ENCODE measurements at places on chromosomes 6 and 20. TPM values are rescaled to one million over a fixed set of nuclear protein-coding genes. Genes with fewer than 3 reads are reported as not detected.

GRCh38 chr6:91291071-91291470, 704.2 kb upstream of the MAP3K7 start:
- H3K27me3 ChIP-seq, result no peaks in the 10 kb centered on the region
- H3K4me1 ChIP-seq, result peaks cover 3% of the 10 kb centered on the region
- H3K4me3 ChIP-seq, result no peak overlapping the region
- no peak for DNase-seq

HLA-DPA1 gene
- total RNA-seq, result 1.9 TPM

DNA sequence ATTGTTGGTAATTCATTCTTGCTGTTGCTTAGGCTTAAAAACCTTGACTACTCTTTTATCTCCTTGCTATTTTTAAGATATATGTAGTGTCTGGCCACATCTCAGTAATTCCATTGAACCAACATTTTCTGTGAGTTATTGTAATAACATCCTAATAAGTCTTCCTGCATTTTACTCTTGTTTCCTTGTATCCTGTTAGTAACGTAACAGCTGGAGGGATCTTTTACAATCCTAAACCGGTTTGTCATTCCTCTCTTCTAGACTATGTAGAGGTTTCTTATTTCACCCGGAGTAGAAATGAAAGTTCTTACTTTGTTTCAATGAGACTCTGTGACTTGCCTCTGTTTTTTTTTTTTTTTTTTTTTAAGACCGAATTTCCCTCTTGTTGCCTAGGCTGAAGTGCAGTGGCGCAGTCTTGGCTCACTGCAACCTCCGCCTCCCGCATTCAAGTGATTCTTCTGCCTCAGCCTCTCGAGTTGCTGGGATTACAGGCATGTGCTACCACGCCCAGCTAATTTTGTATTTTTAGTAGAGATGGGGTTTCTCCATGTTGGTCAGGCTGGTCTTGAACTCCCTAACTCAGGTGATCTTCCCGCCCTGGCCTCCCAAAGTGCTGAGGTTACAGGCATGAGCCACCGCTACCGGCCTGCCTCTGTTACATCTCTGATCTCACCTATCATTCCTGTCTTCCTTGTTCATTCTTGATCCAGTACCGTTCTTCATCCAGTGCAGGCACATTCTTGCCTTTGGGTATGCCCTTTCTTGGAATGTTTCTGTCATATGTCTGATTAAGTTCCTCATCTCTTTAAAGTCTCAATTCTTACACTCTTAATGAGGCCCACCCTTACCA, 44.7 kb downstream of the NCOA3 start:
- H3K27me3 ChIP-seq, result no peaks in the 10 kb centered on the region
- H3K4me3 ChIP-seq, result no peak overlapping the region
- peaks cover 3% of the 10 kb centered on the region for H3K36me3 ChIP-seq
- no peak for DNase-seq

GNAS gene
- total RNA-seq, result 1,344 TPM

DNA sequence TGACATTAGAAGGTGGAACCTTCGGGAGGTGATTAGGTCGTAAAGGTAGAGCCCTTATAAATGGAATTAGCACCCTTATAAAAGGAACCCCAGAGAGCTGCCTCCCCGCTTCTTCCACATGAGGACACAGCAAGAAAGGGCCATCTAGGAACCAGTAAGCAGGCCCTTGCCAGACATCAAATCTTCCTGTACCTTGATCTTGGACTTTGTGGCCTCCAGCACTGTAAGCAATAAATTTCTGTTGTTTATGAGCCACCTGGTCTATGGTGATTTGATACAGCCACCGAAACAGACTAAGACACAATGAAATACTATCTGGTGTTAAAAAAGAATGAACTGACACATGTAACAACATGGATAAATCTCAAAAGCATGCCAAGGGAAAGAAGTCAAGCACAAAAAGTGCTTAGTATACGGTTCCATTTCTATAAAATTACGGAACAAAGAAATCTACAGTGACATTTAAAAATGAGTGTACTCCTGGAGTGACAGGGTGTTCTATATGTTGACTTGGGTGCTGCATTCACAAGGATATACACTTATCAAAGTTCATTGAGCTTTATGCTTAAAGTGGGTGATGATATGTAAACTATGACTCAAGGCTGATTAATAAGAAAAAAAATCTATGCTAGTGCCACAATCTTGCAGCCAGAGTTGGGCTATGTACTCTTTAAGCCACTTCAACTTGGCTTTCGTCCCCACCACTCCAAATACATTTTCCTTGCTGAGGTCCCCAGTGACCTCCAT, 18.4 kb downstream of the SERPINB1 start:
- H3K4me3 ChIP-seq, result no peak overlapping the region
- no peak for DNase-seq
- no peaks in the 10 kb centered on the region for H3K27me3 ChIP-seq
- H3K27ac ChIP-seq, result no peak overlapping the region
- H3K36me3 ChIP-seq, result no peaks in the 10 kb centered on the region

DNA sequence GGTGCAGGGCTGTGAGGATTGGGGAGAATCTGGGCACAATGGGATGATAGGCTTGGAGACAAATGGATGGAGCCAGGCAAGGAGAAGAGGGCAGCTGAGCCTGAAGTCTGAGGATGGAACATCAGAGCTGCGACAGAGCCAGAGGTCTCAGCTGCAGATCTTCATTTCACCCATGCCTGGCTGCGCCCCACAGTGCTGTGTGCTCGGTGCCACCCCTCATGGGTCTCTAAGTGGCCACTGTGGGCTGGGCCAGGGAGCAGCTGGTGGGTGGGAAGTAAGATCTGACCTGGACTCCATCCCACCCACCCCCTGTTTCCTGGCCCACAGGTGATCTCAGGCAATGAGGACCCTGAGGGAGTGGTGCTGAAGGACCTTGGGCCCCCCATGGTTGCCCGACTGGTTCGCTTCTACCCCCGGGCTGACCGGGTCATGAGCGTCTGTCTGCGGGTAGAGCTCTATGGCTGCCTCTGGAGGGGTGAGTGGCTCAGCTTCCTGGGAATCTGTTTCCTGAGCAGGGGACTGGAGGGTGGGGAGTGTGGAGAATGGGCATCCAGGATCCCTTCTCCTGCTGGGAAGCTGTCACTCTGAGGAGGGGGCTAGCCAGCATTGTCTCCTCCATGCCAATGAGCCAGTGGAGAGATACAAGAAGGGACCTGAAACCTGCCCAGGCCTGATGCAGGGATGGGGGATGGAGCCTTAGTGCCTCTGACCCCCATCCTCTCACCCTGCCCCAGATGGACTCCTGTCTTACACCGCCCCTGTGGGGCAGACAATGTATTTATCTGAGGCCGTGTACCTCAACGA, 6.5 kb downstream of the DDR1 start:
- H3K27me3 ChIP-seq, result no peaks in the 10 kb centered on the region
- peak overlapping the region; percentile 4 for H3K27ac ChIP-seq
- H3K4me3 ChIP-seq, result no peak overlapping the region
- peaks cover 6% of the 10 kb centered on the region for H3K4me1 ChIP-seq
- DNase-seq, result no peak

GRCh38 chr6:137313928-137314855, 95.0 kb upstream of the IFNGR1 start:
- H3K27ac ChIP-seq, result no peak overlapping the region
- H3K36me3 ChIP-seq, result no peaks in the 10 kb centered on the region
- DNase-seq, result peak; percentile 89
- no peaks in the 10 kb centered on the region for H3K4me1 ChIP-seq

OOEP gene
- total RNA-seq, result not detected

FAM210B gene
- total RNA-seq, result 22.6 TPM

- no peaks in the 10 kb centered on the region for H3K36me3 ChIP-seq
- peaks cover 100% of the 10 kb centered on the region for H3K27me3 ChIP-seq
- H3K27ac ChIP-seq, result no peak overlapping the region
- H3K4me1 ChIP-seq, result peaks cover 3% of the 10 kb centered on the region
- no peak overlapping the region for H3K4me3 ChIP-seq
Observed at GRCh38 chr20:63005862-63006539, 763 bp downstream of the BHLHE23 start.

GRCh38 chr20:428658-429200, 20.6 kb downstream of the RBCK1 start:
- peak; percentile 69 for DNase-seq
- H3K27ac ChIP-seq, result no peak overlapping the region
- no peaks in the 10 kb centered on the region for H3K4me1 ChIP-seq

NMBR gene
- total RNA-seq, result 0.23 TPM

HLA-C gene
- total RNA-seq, result 442 TPM

TRAPPC3L gene
- total RNA-seq, result not detected

DNA sequence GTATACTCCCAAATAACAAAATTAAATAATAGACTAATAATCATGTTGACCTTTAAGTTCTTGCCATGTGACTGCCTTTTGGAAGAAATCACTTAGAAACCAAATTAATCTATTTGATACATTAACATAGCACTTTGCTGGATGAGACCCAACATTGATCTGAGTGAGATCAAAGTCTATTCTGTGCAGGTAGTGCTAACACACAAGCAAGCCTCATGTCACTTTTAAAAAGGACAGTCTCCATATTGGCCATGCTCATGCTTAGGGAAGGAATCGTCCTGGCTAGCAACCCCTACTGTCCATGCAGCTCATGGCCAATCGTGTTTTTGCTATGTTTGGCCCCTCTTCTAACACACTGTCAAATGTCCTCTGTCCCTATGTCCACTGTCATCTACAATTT, 35.8 kb upstream of the RNF217 start:
- H3K4me1 ChIP-seq, result no peaks in the 10 kb centered on the region
- H3K27me3 ChIP-seq, result no peaks in the 10 kb centered on the region
- no peak for DNase-seq

NKX2-2 gene
- 1.4 TPM for total RNA-seq

DNA sequence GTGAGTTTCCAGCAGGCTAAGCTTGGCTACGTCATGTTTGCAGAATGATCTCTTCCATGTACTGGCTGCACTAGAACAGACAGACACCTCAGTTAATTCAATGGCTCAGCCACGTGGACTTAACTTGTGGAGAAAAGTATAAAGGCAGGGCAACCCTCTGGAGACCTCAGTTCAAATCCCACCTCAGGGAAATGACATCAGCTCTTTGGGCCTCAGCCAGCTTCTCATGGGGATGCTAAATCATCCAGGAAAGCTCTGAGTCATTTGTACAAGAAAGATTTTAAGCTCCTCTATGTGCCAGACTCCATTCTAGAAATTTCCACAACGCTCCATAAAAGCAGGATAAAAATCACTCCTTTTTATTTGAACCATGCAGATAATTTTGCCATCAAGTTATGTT, 128.5 kb upstream of the SALL4 start:
- no peak overlapping the region for H3K27ac ChIP-seq
- H3K36me3 ChIP-seq, result no peaks in the 10 kb centered on the region
- DNase-seq, result no peak
- H3K27me3 ChIP-seq, result no peaks in the 10 kb centered on the region

DNA sequence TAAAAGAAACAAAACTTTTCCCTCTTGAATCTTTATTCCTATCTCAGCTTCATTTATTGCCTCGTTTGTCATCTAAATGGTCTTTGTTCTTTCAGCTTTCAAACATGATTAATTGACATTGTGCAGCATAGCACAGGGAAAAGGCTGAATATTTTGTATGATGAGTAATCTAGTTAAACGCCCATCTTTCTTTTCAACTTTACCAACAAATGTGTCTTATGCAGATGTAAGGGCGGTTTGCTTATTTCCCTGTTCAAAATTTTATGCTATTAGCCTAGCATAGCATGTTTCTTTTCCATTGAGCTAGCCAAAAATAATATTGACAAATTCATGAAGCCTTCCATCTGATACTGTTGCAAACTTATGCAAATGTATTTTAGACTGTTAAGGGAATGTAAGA, 176.4 kb upstream of the AKAP12 start:
- H3K4me1 ChIP-seq, result no peaks in the 10 kb centered on the region
- DNase-seq, result no peak
- H3K36me3 ChIP-seq, result peaks cover 26% of the 10 kb centered on the region
- H3K27ac ChIP-seq, result no peak overlapping the region

GRCh38 chr6:158686791-158687381, 37.0 kb downstream of the SYTL3 start:
- no peak overlapping the region for H3K4me3 ChIP-seq
- DNase-seq, result no peak
- peaks cover 26% of the 10 kb centered on the region for H3K27me3 ChIP-seq
- H3K4me1 ChIP-seq, result peaks cover 6% of the 10 kb centered on the region
- no peak overlapping the region for H3K27ac ChIP-seq
- H3K36me3 ChIP-seq, result no peaks in the 10 kb centered on the region

DNA sequence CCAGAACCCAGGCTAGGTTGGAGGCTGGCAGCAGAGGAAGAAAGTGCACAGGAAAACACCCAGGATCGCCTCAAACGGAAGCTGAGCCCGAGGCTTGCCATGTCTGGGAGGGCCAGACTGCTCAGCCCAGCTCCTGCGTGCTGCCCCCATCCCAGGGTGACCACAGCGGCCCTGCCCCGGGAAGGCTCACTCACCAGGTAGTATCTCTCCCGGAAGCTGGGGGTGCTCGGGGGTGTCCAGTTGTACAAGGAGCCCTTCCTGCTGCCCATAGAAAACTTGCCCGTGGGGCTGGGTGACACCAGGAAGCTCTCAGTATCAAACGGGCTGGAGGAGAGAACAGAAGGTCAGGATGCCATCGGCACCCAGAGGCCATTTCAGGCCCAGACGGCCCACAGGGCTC, 86.9 kb downstream of the RIPOR3 start:
- H3K4me1 ChIP-seq, result no peaks in the 10 kb centered on the region
- H3K4me3 ChIP-seq, result no peak overlapping the region
- no peak overlapping the region for H3K27ac ChIP-seq
- no peaks in the 10 kb centered on the region for H3K27me3 ChIP-seq

DNA sequence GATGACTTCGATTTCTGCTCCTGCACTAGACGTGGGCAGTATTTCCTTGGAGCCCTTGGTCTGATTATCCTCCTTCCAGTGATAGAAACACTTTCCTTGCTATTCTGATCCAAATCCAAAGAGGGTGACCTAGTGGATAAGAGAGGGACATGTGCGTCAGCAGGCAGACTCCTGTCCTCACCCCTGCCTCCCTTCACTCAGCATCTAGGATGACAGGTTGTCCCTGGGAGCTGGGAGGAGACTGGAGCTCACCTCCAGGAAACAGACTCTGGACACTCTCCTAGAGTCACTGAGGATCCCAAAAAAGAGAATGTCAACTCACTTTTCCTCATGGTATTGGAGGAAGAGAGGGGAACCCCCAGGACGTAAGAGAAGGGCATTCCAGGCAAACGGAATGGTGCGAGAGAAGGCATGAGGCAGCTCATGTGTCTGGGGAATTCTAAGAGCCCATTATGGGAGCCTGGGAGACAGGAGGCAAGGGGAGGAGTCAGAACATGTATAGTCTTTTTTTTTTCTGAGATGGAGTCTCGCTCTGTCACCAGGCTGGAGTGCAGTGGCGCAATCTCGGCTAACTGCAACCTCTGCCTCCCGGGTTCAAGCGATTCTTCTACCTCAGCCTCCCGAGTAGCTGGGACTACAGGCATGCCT, 2.2 kb downstream of the C20orf173 start:
- no peaks in the 10 kb centered on the region for H3K36me3 ChIP-seq
- H3K4me3 ChIP-seq, result no peak overlapping the region
- no peaks in the 10 kb centered on the region for H3K4me1 ChIP-seq
- DNase-seq, result no peak
